ENCODE measurements at places on chromosomes 12 and 14.

GRCh38 chr12:45338272-45338671 is 122.4 kb downstream of the ANO6 start:
- DNase-seq: no peak

DNA sequence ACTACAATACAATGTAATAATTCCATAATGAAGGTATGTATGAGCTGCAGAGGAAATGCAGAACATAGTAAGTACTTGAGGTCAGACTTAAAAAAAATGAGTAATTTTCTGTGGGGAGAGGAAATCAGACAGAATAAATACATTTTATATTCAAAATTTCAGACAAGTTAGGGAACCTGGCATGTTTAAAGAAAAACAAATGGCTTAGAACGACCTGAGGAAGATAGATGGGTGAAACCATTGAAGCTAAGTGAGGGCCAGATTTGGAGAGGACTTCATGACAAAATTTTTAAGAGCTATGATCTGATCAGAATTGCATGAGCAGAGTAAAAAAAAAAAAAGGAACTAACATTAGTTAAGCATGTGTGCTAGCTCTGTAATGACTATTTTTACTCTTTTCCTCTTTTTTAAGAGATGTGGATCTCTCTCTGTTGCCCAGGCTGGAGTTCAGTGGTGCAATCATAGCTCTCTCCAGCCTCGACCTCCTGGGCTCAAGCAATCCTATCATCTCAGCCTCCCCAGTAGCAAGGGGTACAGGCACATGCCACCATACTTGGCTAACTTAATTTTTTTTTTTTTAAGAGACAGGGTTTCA is 157.6 kb upstream of the PDE3A start:
- DNase-seq: no peak

DNA sequence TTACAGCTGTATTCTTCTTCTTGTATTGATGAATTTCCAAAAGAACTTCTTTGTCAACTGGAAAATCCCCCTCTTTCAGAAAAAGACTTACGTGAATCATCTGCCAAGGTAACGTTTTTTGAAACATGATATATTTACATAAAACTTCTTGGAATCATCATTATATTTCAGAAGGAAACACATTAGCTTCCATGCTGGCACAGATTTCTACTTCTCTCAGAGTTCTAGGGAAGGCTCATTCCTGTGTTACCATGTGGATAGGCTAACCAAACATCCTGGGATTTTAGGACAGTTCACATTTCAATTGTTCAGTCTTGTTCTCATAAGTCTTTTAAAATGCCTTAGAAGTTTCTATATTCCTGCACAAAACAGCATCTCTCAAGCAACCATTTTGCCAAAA is 120.3 kb upstream of the NEDD1 start:
- no peak for DNase-seq

DNA sequence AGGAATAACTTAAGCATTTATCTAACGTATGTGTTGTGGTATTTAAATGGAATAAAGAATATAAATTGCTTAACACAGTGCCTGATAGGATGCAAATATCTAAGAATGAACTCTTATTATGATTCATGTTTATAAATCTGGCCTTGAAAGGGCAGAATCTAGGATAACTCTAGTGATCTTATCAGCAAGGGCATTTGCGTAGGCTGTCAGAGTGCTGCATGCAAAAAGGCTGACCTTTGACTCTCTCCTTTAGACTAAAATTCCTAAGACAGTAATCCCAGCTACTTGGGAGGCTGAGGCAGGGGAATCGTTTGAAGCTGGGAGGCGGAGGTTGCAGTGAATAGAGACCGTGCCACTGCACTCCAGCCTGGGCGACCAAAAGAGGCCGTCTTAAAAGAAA is 31.3 kb upstream of the ANP32D start:
- DNase-seq: no peak

- no peak for DNase-seq
Measured at GRCh38 chr12:75990189-75990912, 41.2 kb downstream of the PHLDA1 start.

- no peak for DNase-seq
Measured at GRCh38 chr12:52123487-52124186, 44.1 kb downstream of the SMIM41 start.

GRCh38 chr12:56728139-56728861 is 3.2 kb upstream of the NACA start:
- DNase-seq: no peak

DNA sequence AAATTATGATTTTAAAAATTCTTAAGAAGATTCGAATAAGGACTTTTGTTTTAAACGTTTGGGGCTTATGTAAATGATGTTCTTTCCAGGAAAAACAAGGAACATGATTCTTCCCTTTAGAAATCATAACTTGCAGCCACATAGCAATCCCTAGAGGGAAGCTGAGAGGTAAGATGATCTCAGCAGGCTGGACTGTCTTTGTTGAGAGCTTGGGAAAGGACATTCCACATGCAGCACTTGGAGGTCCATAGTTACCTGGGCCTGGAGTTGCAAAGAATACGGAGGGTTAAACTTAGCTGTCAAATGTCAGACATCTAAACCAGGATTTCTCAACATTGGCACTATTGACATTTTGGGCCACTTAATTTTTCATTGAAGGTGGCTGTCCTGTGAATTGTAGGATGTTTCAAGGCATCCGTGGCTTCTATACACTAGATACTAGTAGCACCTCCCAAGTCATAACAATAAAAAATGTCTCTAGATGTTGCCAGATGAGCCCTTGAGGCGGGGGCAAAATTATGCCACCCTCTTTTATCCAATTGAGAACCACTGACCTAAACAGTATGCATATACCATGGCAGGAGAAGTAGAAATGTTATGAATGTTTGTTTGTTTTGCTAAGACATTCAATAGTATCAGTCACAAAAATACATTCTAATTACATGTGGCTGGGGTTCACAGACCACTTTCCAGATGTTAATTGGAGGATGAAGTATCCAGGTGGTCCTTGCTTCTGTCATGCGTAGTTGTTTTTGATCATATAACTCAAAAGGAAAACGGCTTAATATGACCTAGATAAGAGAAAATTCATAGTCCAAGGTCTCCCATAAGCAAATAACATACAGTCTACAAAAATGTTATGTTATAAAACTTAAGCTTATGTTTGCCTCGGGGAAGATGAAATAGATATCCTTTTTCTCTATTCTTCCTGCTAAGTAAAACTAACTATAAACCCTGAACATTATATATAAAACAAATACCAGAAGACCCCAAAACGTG is 30.5 kb downstream of the TTC6 start:
- DNase-seq: no peak

DNA sequence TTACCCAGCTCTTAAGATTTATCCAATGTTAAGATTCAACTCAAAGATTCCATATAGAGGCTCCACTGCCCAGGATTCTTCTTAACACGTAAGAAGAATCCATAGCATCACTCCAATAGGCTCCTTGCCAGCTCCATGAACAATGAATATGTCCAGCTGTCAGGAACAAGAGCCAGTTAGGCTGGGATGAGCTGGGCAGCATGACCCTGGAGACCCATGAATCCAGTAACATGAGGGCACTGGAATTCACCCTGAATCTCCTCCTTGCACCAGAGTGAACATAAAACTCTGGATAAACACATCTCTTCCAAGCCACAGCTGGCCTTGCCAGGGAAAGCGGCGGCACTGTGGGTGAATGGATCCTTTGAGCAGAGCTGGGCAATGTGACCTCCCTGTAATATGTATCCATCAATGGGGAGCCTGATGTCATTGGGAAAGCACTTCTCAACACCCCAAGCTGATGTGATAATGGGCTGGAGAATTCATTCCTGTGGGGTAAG is 24.4 kb upstream of the TC2N start:
- no peak for DNase-seq

GRCh38 chr14:35808076-35808637 is 938 bp downstream of the RALGAPA1 start:
- DNase-seq: no peak

DNA sequence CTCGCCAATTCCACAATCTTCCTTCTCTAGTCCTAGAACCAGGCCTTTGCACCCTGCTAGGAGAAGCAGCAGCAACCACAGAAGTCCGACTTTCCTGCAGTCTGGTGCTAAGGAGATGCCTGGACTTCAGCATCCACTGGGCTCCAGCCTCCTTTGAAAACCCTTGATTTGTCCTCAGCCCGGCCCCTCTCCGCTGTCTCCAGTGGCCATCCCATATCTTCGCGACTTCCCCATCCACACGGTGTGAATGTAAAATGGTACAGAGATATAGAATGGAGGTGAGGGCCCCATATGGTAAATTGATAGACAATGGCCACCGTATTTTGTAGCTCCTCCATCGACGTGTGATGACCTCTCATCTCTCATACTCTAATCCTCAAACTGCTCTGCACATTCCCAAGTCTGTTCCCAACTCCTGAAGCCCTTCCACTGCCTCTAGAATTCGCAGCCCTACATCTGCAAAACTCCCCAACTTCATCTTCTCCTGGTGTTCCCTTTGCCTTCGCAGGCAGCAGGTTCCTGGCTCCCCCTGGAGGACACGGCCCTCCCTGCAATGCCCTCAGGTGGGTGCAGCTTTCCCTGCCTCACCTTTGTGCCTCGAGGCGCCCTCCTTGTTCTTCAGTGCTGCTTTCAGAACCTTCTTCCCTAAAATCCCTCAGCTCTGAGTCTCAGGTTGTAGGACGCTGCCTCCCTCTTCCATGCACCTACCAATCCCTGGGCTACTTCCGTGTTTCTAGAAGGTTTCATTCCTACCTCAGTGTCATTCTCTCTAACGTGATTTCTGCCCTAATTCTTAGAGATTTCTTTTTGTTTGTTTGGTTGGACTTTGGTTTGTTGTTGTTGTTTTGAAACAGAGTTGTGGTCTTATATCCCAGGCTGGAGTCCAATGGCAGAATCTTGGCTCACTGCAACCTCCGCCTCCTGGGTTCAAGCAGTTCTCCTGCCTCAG is 36.7 kb downstream of the TMBIM6 start:
- peak; percentile 74 for DNase-seq

GRCh38 chr12:120089105-120089504 is 27.4 kb downstream of the RAB35 start:
- no peak for DNase-seq

- DNase-seq: no peak
Measured at GRCh38 chr14:59787045-59787674, 83.4 kb downstream of the RTN1 start.

DNA sequence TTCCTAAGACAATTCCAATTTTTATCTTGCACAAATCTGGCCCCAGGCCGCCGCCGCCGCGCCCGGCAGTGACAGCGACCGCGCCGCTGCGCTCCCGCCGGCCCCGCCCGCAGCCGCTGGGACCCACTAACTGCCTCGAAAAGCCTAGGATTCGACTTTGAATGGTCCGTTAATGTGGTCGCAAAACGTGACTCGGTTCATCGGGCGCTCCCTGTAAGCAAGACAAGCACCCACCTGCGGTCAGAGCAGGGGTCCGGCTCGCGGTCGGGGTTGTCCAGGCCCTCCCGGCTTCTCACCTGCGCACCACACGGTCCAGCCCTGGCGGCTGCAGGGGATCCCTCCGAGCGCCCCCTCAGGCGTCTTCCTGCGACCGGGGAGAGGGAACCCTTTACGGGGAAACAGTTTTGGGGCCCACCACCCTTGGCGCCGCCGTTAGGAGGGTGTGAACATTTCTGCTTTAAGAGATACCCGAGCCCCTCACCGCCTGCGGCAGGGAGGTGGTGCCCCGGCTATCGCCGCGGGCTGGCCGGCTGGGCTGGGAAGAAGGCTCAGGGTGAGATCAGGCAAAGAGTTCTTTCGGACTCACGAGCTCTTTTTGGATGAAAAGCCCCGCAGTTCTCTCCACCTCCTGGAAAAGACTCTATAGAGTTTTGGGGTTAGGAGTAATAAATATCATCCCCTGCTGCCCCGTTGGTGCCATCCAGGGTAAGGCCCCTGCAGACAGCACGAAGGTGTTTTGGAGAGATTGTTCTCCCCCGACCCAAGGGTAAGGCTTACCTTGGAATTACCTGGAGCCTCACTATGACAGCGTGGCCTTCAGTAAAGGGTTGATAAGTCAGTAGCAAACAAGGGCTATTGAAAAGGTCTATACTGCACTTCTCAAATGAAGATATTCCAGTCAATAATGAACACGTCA is 13.6 kb upstream of the FOXJ2 start:
- no peak for DNase-seq

GRCh38 chr12:63150713-63151622 is at the start of gene AVPR1A:
Gene AVPR1A, minus strand, starts transcription at chr12:63151201. Its CDS starts 365 bp downstream, at chr12:63150836.
- no peak for DNase-seq

DNA sequence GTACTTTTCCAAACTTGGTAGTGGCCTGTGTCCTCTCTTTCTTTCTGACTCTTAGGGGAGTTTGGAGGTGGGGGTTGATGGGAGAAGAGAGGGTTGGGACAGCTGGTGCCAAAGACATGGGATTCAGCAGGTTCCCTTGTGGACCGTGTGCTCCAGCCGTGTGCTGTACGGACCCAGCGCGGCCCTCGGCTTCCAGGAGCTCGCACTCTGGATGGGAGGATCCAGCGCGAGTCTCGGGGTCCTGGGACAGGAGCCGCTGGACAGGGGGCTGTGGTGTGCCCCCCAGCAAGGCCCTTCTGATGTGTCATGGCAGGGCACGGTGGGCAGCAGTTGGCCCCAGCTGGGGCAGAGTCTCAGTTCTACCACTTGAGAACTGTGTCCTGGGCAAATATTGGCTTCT is 45.0 kb upstream of the TSPAN9 start:
- DNase-seq: no peak

GRCh38 chr12:105420659-105421240 is 90.3 kb downstream of the C12orf75 start:
- DNase-seq: peak; percentile 39

GRCh38 chr12:113758165-113758924 is 207.8 kb downstream of the RBM19 start:
- no peak for DNase-seq

- DNase-seq: no peak
Measured at GRCh38 chr14:26929361-26929760, 331.5 kb upstream of the NOVA1 start.

GRCh38 chr14:31271648-31272047 is 64.1 kb upstream of the HECTD1 start:
- no peak for DNase-seq

DNA sequence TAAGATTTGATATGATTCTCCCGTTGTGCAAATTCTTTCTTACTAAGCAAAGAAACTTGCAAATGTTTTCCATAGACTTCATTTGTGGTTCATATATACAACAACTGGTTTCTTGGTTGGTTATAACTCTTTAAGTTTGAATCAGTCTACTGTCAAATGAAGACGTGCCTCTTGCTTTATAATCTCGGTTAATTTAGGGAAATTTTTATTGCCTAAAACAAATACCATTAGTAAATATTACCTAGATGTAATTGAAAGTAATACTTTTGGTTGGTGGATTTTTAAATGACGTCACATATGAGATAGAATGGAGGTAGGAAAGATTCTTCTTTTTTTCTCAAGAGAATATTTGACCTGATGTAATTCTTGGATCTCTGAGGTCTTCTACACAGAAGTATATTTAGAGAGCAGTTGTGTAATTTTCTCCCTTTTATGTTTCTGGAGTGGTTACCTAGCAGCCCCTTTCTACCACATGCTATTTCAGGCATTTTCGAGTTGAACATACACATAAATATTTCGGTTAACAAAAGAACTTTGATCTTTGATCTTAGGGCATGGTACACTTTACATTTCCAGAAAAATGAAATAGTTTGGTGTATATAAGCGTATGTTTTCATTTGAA is 1.7 kb downstream of the ATF7IP start:
- no peak for DNase-seq

- no peak for DNase-seq
Measured at GRCh38 chr12:70353780-70354660, 12.1 kb upstream of the KCNMB4 start.

GRCh38 chr12:51997136-51997535 is 9.6 kb upstream of the TAMALIN start:
- no peak for DNase-seq

GRCh38 chr12:93003531-93004239 is 74.6 kb upstream of the EEA1 start:
- no peak for DNase-seq

Data from stimulated activated CD4-positive, alpha-beta T cell treated with anti-CD3 and anti-CD28 coated beads, Interleukin-15, amount 100 ng/mL, for 1 hour (primary cell).